ENCODE measurements at places on chromosomes 5 and 9. TPM values are rescaled to one million over a fixed set of nuclear protein-coding genes. Genes with fewer than 3 reads are reported as not detected.

ANKRD18B gene
- not detected for total RNA-seq

TEX10 gene
- total RNA-seq, result 17.3 TPM

FCN2 gene
- total RNA-seq, result not detected

CCDC180 gene
- total RNA-seq, result 4.3 TPM

TAF11L9 gene
- not detected for total RNA-seq

HTR1A gene
- total RNA-seq, result not detected

GLRA1 gene
- total RNA-seq, result not detected

LRRTM2 gene
- total RNA-seq, result not detected

LRRC70 gene
- 0.91 TPM for total RNA-seq

IRX1 gene
- not detected for total RNA-seq

CCDC183 gene
- total RNA-seq, result 0.46 TPM

SLC36A1 gene
- total RNA-seq, result 5.7 TPM

GADD45G gene
- 3.0 TPM for total RNA-seq

CDC26 gene
- total RNA-seq, result 35.2 TPM

ALDOB gene
- not detected for total RNA-seq

BTNL8 gene
- total RNA-seq, result not detected

PLPPR1 gene
- total RNA-seq, result not detected

SPINK7 gene
- not detected for total RNA-seq

AMBP gene
- not detected for total RNA-seq

QRFP gene
- not detected for total RNA-seq

CDKN2A gene
- total RNA-seq, result 35.1 TPM

SH3TC2 gene
- total RNA-seq, result not detected

ARRDC3 gene
- total RNA-seq, result 34.9 TPM

IER5L gene
- 2.2 TPM for total RNA-seq

TSSK1B gene
- not detected for total RNA-seq

MCTP1 gene
- total RNA-seq, result not detected

RASEF gene
- 0.08 TPM for total RNA-seq

ALAD gene
- total RNA-seq, result 27.9 TPM

C5orf58 gene
- not detected for total RNA-seq

PROB1 gene
- total RNA-seq, result 2.8 TPM

All from activated naive CD4-positive, alpha-beta T cell treated with anti-CD3 and anti-CD28 coated beads, Interleukin-2, amount 10 ng/mL, durations not matched to agents 5 hours and 36 hours (primary cell).